ENCODE measurements at places on chromosomes 16 and 17.

GRCh38 chr16:29028457-29029167 is 43.8 kb downstream of the LAT start:
- no peak for DNase-seq

- no peak for DNase-seq
Measured at GRCh38 chr17:75909812-75910274, 5.2 kb upstream of the MRPL38 start.

- DNase-seq, result peak; percentile 91
Measured at GRCh38 chr17:63848834-63849689, 6.6 kb upstream of the SMARCD2 start.

DNA sequence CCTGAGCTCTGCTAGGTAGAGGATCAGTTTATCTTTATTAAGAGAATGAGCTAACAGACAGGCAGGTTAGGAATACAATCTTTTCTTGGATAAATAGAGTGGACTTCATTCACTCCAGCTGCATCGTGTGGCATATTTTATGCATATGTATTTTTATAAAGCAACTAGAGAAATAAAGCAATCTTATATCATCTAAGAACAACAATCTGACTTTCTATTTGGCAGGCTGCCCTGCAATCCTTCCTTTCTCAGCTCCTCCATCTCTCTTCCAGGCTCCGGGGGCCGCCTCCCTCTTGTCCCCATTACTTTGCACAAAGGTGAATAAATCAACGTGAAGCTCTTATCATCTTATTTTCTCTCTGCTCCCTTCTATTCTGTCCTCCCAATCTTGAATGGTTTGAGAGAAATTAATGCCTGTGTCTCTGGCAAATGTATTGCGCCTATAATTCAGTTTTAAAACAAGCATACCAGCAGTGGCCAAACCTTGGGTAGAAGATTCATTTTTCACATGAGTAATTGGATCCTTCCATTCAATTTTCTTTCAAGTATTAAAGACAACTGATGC is 64.5 kb downstream of the HS3ST3A1 start:
- DNase-seq, result no peak

- DNase-seq, result no peak
Measured at GRCh38 chr17:47785538-47786123, 36.0 kb downstream of the OSBPL7 start.

DNA sequence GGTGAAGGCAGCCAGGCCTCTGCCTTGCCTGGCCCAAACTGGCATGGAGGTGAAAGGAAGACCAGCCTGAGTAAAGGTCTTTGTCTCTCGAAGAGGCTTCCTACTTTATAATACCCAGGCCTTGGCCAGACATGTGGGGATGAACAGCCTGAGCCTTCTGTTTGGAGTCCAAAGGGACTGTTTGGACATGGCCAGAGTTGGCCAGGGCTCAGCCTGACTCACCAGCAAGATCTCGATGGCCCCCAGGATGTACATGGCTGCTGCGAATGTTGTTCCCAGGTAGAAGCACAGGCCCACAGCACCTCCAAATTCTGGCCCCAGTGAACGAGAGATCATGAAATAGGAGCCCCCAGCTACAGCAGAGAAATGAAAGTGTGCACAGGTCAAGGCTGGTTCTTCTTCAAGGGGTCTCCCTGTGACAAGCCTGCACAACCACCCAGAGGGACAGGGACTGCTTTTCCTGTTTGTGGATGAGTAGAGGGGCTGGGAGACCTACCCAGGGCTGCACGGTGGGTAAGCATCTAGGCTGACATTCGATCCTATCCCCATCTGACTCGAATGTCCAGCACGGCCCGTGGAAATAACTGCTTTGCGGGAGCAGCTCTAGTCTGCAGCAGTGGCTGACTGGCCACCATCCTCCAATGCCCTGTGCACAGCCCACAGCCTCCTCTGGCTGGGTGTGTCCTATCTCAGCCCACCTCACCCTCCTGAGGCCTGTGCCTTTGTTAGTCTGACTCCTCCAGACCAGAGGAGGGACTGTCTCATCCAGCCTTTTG is 10.7 kb upstream of the LCAT start:
- no peak for DNase-seq

DNA sequence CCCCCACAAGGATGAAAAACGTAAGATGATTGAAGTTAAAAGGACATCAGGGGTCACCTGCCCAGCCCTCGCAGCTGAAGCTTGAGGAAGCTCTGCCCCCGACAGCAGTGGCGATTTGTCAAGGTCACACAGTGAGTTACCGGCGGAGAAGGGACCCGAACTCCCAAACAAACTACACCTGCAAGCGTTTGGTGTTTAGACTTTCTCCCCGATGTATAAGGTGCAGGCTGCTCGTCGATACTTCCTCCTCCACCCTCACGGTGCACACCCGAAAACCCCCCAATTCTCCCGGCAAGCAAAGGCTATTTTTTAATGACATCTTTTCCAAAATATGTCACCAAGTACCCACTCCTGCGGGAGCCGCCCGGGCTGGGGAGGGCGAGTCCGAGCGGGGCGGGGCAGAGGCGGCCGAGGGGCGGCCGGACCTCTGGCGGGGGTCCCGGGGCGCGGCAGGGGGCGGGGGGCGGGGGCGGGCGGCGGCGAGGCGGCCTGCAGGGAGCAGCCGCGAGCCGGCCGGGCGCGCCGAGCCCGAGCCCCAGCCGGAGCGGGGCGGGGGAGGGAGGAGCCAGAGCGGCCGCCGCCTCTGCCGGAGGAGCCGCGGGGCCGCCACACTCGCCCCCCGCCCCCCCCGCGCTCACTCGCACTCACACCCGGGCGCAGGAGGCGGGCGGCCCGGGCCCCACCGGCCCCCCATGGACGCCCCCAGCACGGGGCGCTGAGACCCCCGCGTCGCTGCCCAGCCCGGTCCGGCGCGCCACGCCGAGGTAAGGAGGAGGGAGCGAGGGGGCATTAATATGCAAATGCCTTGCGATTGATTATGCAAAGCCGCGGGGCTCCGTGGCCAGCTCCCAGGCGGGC is at the start of gene THRA:
TSS of gene THRA (plus strand) at position 637 of the 858 bp plus-strand sequence. CDS start 11,524 bp downstream, outside the sequence.
- peak; percentile 46 for DNase-seq

DNA sequence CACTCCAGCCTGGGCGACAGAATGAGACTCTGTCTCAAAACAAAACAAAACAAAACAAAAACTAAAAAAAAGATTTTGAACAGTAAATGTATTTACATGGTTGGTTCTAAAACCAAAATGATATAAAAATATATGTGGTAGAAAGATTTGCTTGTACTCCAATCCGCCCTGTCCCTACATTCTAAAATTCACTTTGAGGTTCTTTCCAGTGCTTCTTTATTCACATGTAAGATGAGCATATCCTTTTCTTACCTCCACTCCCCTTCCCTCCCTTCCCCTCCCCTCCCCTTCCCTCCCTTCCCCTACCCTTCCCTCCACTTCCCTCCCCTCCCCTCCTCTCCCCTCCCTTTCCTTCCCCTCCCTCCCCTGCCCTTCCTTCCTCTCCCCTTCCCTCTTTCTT is 34.4 kb downstream of the RAP1GAP2 start:
- no peak for DNase-seq

GRCh38 chr17:329784-330420 is 22.7 kb downstream of the RPH3AL start:
- no peak for DNase-seq

- DNase-seq, result no peak
Measured at GRCh38 chr16:11163761-11164261, 92.2 kb downstream of the SOCS1 start.

GRCh38 chr17:44780161-44780560 is 21.4 kb downstream of the ADAM11 start:
- DNase-seq, result no peak

GRCh38 chr16:23222929-23223328 is 40.4 kb downstream of the SCNN1G start:
- no peak for DNase-seq

GRCh38 chr16:86202760-86203426 is 303.9 kb downstream of the IRF8 start:
- no peak for DNase-seq

DNA sequence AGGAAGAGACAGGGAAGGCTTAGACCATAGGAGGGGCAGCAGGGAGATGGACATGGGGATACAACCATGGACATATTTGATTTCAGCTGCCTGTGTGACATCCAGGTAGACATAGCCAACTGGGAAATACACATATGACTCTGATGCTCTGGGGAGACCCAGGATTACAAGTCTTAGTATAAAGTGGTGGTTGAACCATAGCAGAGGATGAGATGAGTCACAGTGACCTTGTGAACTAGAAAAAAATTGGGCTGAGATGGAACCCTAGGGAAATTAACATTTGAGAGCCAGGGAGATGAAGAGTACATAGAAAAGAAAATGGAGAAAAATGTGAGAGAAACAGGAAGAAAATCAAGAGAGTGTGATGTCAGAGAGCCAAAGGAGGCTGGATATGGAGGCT is 10.2 kb downstream of the MARCHF10 start:
- no peak for DNase-seq

DNA sequence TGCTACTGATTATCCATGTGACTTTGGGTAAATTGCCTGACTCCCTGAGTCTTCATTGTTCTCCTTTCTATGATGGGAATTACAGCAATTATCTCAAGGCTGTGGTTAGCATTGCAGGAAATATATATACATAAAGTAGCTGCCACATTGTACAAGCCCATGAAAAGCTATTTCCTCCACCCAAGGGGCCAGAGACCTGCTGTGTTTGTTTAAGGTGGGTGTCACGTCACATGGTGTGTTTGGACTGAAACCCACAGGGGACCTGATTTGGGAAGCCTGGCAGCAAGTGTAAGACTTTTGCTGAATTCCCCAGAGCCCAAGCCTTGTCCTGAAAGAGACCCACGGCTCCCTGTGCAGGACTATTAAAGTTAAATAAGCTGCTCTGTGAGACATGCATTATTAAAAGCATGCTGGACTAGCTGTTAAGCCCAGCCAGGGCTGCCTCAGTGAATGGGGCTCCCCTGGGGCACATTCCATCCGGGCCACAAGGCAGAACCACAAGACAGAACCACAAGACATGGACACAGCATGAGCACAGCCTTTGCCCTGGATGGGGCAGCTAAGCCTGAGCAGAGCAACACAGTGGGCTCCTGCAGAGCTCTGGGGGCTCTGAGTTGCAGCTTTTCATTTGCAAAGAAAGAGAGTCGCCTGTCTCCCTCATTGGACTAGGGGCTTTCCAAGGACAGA is 148.9 kb downstream of the SPACA3 start:
- no peak for DNase-seq

- DNase-seq, result no peak
Measured at GRCh38 chr17:44094701-44095387, 24.3 kb downstream of the G6PC3 start.

Data from CD4-positive, alpha-beta T cell treated with Interleukin-4 for 4 hours (primary cell).